Stimulated activated CD8-positive, alpha-beta memory T cell treated with anti-CD3 and anti-CD28 coated beads, Interleukin-2, amount 100 ng/mL, for 1 hour (primary cell): ENCODE measurements at places on chromosomes 2 and 18.

DNA sequence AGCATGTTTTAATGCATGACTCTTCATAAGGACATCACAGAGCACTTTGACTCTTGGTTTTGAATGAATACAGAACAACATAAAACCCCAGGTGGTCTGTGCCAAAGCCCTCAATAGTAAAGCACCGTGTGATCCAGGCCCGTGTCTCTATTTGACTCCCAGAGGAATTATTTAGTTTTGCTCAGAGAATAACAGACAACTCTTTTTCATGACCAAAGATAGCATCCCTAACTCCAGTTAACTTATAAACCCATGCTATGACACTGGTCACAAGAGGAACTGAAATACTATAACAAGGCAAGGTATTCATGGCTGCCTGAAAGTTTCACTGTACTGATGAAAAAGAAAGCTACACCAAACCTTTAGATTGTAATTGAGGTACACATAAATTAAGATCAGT is 128.4 kb downstream of the IKZF2 start:
- no peak for DNase-seq

- no peak for DNase-seq
Observed at GRCh38 chr18:26734760-26735159, 130.7 kb downstream of the AQP4 start.

DNA sequence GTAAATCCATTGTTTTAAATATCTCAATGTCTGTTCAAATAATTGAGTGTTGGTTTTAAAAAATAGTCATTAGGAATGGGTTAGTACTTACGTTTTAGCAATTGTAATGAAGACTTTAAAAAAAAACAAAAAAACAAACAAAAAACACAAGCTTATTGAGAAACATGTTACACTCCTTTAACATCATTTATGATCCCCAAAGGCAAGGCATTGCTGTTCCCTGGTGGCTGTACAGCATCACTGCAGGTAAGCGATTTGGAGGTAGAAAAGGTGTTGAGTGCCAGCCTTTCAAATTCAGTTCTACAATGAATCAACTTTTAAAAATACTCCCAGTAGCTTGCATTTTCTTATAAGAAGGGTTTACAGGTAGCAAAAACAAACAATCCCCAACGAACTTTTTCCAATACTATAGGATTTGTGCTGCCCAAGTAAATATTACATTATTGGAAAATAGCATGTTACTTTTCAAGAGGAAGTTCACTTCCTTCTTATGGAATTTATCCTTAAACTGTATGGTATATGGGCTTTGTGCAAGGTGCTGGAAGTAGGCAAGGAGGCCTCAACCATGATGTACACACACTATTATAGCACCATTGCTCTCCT is 27.5 kb downstream of the CNRIP1 start:
- DNase-seq = no peak

GRCh38 chr18:55420665-55421307 is 167.2 kb downstream of the TCF4 start:
- DNase-seq = no peak

DNA sequence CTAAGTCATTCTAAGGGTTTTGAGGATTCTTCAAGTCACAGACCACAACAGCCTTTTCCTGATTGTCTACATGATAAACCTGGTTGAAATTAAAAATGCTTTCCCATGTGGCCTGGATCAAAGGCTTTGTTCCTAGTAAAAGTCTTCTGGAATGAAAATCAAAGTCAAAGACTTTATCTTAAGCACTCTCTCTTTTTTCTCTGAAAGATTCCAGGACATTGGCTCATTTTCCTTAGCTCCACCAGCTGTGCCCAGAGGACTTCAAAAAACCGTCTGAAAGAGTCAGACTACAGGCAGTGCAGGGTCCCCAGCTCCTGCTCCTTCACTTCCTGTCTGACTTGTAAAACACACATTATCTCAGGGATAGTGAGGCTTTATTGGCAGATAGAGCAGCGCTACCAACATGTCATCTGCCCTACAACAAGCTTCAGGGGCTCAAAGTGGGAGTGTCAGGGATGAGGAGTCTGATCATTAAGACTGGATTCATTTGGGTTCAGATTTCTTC is 148.2 kb downstream of the ESCO1 start:
- DNase-seq = no peak

DNA sequence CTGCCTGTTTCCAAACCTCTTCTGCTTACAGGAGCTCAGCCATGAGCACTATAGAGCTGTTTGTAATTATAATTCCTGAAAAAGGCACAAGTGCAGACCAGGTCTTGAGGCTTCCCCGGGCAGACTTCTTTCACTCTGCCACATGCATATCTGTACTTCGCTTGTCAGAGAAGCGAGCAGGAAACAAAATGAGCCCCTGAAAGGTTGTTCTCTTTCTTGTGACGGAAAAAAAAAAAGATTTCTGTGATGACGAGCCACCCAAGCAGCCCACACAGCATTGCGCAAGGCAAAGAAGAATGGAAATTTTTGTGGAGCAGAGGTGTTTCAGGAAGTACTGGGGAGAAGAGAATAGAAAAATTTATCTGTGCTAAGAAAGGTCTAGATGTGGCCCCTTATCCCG is 54.0 kb upstream of the LINC00305 start:
- DNase-seq = no peak

- DNase-seq = no peak
Observed at GRCh38 chr18:67043276-67043675, 439.4 kb upstream of the CDH19 start.

- DNase-seq = no peak
Observed at GRCh38 chr18:74836296-74837139, 238.8 kb downstream of the ZNF407 start.

DNA sequence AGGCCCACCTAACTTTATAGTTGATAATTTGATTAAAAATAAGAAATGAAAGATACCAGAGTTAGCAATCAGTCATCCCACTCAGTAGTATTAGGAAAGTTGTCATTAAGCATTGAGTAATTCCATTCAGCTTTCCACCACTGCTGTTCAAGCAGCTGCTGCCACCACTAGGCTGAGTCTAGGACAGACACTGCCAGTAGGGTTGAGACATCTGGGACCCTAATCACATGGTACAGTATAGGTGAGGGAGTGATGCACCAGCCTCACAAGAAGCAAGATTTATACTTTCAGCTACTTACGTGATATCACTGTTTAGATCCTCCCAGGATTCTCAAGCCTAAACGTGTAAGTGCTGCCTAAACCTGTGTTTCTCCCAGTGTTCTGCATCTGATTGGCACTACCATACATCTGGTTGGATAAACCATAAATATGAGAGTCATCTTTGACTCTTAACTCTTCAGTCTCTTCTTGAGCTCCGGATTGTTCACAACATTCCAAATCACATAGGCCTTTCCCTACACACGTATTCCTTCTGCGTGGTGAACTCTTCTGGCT is 3.2 kb downstream of the UBXN4 start:
- DNase-seq = no peak

- no peak for DNase-seq
Observed at GRCh38 chr2:85394261-85394681, 15.9 kb downstream of the CAPG start.

GRCh38 chr18:12839526-12840196 is 44.4 kb downstream of the PTPN2 start:
- no peak for DNase-seq

DNA sequence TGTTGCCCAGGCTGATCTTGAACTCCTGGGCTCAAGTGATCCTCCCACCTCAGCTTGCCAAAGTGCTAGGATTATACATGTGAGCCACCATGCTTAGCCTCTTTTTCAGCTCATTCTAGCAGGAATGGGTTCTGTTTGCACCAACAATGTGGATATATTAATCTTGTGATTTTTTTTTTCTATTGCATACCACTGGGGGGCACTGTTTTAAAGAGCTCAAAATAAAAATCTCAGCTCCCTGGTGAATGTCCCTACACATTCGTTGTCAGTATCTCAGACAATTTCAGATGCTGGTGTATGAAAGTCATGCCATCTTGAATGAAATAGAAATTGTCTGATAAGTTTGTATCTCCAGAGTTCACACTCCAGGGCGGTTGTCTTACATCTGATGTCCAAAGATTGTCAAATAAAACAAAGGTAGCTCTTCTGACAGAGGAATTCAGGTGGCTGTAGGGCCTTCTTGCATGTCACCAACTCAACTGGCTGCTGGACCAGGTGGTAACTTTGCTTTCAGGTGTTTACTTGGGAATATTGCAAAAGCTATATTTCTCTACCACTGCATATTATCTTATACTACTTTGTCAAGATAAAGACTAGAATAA is 3.1 kb upstream of the MATN3 start:
- DNase-seq = no peak

- no peak for DNase-seq
Observed at GRCh38 chr2:205474741-205475415, 207.4 kb upstream of the NRP2 start.

- DNase-seq = no peak
Observed at GRCh38 chr2:8391584-8391983, 290.3 kb upstream of the ID2 start.

DNA sequence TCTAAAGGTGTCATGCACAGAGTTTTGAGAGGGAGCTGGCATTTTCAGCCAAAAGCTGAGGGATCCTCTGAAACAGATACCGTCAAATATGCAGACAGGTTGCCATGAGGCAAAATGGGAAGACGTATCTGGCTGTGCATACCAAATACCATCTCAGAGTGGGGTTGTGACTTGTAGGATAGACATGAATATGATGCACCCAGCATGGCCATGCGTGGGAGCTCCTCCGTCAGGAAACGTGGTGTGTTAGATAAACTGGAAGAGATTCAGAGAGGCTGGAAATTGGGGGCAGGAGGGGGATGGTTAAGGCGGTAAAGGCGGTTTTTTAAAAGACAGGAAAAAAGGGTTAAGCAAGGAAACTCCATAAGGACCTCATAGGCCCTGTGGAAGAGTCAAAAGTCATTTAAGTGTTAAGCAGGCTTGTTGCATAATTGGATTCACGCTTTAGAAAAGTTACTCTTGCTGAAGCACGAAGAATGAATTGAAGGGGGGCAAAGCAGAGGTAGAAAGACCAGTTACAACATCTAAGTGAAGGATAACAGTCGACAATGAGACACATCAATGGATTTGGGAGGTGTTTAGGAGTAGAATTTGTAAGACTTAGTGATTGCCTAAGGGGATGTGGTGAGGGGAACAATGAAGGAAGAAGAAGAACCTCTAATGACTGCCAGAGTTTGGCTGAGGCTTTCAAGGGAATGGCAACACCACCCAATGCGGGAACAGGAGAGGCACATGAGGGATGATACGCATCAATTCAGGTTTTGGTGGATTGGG is 139.6 kb upstream of the CTAGE1 start:
- DNase-seq = no peak

DNA sequence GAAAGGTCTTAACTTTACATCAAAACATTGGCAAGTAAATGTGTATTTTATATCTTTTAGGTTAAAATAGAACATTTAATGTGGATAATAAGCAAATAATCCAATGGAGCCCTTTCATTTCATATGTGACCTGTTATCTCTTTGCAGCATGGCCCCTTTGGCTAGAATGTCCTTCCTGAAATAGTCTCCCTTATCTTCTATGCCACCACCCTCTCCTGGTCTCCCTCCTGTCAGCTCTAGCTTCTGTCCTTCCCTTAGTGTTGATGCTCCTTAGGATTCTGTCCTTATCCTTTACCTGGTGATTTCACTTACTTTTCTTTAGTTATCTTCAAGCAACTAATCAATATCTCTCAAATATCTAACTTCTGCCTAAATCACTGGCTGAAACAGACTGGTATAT is 87.1 kb upstream of the TFCP2L1 start:
- no peak for DNase-seq

DNA sequence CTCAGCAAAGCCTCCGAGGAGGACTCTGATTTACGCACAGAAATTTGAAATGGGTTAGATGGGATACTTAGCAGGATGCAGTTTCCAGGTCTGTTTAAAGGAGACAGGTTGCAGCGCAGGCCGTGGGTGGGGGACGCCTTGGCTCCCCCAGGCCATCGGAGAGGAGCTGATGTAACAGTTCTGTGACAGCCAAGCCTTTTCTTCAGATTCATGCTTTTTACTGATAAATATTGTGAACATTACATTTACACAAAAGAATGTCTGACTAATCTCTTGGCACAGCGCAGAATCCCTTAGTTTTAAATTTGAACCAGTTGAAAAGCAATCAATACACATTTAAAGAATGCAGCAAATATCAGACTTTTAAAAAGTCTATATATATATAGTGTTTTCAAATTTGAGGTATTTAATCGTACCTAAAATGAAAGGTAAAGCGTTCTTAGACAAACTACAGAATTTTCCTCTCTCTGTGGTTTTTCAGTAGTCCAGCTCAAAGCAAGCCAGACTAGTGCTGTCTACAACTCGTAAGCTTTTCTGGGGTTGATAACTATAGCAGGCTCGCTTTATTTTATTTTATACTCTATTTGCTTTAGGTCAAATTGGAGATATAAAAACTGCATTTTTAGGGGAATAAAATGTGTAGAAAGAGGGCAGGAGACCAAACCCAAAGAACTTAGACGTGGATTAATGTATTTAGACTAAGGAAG is 221.9 kb downstream of the PIEZO2 start:
- DNase-seq = no peak

DNA sequence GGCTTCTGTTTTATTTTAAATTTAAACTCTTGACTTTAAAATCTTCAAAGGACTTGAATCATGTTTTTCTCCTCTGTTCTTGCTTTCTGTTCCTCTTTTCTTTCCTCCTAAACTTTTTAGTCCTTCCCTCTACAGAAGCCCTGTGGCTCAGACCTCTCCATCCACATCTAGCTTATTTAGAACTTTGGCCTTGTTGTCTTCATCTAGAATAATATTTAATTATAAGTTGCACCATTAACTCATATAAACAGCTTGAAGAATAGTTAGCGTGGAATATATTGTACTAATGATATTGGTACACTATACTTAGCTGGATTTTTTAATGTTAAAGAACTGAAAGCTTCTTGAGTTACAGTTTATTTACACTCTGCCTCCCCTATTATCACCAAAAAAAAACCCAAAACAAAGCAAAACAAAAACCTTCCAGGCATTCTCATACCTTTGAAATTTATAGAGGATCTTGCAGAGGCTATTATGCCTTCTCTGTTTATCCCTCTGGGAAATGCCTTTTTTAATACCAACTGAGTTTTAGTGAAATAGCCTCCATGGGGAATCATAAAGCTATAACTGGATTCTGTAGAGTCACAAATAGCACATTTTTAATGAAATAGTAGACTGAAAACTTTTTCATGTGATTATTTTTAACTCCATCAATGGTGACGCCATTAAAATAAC is 9.2 kb upstream of the CCDC141 start:
- DNase-seq = no peak

DNA sequence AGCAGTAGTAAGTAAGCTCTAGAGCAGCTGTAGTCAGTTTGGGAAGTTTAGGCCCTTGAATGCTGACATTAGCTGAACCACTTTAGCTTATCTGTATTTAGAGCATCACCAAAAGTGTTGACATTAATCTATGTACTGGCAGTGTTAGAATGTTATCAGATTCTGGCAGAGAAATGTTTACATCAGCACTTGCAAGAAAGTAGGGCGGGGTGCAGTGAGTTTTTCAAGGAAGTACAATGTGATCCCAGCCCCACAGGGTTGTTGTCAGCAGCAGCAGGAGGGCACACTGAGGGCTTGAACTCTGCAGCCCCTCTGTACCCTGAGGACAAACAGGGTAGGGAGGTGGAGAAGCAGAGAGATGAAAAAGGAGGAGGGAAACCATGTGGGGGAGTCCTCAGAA is 35.5 kb upstream of the RMP24 start:
- DNase-seq = no peak

- DNase-seq = no peak
Observed at GRCh38 chr2:232998666-232998985, 14.4 kb downstream of the NGEF start.
